Cerebellum (tissue), 4 donors: ENCODE measurements at places on chromosomes 7 and 10. TPM values are rescaled to one million over a fixed set of nuclear protein-coding genes. Genes with fewer than 3 reads are reported as not detected.

EIF5AL1 gene
- 0.09 TPM for total RNA-seq

CLDN3 gene
- 0.36 TPM for total RNA-seq

- DNase-seq: no peak
Measured at GRCh38 chr7:108326938-108327337, 129.3 kb downstream of the NRCAM start.

DNA sequence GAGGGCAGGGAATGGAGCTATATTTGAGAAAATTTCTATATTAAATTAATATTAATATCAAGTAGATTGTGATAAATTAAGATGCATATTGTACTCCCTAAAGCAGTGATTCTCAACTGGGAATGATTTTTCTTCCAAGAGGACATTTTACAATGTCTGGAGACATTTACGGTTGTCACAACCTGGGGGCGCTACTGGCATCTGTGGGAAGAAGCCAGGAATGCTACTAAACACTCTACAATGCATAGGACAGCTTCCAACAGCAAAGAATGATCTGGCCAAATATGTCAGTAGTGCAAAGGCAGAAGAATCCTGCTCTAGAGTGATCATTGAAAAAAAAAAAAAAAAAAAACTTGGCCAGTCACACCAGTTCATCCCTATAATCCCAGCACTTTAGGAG is 100.0 kb downstream of the LSM5 start:
- DNase-seq: no peak

DNA sequence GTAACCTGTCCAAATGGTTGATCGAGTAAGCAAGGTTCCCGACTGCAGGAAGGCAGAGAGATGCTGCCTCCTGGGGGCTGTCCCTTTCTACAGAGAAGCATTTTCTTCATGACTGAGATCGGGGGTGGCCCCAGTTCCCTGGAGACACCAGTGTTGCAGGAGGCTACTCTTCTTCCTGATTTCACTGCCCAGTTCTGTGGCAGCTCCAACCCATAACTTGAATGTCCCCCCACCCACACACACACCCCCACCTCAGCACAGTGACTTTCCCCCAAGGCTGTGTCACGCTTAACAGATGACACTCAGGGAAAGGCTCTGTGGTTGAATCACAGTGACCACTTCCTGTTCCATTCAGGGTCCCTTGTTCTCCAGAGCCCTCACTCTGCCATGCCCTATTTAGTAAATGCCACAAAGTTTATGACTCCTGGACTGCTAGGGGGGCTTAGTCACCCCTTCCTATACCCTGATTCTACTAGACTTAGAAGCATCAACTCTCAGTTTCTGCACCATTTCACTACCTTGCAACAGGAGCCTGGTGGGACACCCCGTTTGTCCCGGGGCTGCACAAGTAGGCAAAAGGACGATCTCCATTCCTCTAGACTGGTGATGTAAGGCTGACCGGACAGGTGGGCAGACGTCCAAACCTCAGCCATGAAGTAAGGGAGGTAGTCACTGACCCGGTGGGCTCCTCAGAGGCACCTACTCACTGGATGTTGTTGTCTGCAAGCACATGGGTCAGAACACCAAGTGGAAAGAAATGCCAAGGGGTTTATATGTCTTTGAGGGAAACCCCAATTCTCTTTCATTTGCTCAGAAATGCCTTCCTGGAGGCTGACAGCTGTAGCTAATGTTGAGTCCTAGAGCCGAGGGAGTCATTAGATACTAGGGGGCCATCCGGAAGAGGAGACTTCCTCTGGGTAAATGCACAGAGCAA is 31.3 kb upstream of the SMC3 start:
- DNase-seq: no peak

DNA sequence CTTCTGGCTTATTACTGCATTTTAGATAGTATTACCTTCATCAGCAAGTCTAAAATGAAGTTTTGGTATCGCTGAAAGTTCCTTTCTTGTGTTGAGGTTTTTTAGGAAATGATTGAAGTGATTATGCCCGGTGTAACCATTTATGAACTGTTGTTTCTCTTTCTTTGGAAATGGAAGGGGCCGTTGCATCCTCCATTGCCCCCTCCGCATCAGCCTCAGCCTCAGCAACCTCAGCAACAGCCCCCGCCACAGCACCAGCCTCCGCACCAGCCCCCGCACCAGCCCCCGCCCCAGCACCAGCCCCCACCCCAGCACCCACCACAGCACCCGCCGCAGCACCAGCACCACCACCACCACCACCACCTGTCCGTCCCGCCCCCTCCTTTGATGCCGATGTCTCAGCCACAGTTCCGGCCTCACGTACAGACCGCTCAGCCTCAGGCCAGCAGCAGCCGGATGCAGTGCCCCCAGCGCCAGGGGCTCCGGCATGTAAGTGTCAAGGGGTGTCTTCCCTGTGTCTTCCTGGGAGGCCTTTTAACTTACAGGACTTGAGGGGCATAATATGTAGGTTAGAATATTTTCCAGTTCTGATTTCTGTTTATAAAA is 72.6 kb downstream of the SHH start:
- DNase-seq: no peak

GRCh38 chr7:109844362-109844761 is 1246.6 kb upstream of the LRRN3 start:
- DNase-seq: no peak
